ENCODE measurements at places on chromosomes 6 and 20.

DNA sequence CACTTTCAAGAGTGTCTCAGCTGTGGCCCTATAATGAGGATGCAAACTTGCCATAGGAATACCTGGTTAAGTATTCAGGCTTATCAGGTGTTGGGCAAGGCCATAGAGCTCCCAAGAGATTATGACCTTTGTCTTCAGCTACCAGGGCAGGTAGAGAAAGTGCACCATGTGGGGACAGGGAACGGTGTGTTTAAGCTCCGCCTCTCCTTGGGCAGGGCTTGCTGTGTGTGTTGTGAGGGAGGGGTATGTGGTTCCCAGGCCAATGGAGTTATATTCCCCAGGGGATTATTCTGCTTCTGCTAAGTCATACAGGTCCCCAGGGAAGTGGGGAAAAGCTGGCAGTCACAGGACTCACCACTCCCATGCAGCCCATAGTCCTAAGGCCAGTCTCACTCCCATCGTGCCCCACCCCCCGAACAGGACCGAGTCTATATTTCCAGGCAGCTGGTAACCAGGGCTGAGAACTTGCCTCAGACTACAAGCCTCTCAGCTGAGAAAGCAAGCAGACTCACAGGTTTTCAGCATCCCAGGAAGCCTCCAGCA, 660.2 kb downstream of the HTR1B start:
- DNase-seq, result no peak

- DNase-seq, result no peak
Observed at GRCh38 chr6:3328796-3329195, 70.0 kb downstream of the PSMG4 start.

DNA sequence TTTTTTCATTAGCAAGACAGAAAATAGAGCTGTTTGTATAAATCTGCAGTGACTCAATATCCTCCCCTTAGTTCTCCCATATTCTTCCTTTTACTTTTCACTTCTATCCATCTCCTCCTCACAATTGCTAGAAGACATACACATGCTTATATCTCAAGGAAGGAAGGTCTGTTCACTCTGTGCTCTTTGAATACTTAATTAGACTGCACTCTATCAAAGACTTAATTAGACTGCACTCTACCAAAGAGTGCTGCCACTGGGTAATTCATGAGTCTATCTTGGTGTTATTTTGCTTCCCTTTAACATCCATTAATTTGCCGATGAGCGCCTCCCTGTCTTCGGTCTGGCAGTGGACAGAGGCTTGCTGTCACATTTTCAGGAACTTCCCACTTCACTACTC, 241.9 kb downstream of the ADGB start:
- no peak for DNase-seq

DNA sequence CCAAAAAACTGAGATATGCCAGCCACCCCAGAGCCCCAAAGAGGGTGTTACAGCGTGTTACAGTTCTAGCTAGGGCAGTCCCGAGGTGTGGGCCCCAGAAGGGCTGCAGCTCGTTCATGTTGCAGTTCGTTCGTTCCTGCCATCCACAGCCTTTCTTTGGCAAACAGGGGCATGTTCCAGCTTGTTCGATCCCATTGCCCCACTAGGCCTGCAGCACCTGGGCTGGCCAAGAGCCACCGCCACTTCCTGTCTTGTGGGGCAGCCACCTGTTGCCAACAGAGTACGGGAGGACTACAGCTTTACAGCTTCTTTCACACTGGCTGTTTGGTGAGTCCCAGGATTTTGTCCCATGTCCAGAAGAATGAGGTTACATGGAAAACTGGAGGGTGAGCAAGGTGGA, 198.1 kb downstream of the MMUT start:
- DNase-seq, result no peak

- DNase-seq, result no peak
Observed at GRCh38 chr20:13814672-13815071, 29.8 kb downstream of the NDUFAF5 start.

DNA sequence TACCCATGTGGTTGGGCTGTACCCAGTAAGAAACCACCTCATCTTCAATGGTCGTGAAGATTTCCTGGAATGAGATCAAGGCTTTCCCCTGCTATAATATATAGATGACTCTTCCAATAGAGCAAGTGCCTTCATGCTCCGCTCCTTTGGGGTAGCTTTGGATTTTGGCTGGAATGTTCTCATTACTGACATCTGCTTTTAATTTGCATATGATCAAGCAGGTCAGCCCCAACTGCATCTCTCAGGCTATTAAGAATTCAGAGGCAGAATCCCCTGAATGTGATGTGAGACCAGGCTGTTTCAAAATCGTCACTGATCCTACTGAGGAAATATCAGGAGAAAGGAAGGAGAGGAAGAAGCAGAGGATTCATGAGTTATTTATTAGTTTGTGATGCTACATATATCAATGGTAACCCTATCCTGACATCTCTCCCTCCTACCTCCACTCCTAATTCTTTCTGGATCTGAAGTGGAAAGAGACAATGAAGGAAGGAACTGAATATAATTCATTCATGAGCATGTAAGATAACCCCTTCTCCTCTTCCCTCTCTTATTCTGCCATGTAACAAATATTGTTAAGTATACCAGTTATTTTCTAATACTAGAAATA, 47.6 kb upstream of the FUCA2 start:
- no peak for DNase-seq

DNA sequence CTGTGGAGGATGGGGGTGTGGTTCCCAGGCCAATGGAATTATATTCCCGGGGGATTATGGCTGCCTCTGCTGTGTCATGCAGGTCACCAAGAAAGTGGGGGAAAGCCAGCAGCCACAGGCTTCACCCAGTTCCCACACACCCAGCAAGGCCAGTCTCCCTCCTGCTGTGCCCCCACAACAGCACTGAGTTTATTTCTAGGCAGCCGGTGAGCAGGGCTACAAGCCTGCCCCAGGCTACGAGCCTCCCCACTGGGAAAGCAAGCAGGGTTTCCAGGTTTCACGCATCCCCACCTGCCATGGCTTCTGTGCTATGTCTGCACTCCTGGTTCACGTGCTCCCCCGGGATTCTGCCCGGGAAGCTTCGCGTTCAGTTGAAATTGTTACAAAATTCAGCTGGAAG, 72.6 kb downstream of the ERMARD start:
- no peak for DNase-seq

DNA sequence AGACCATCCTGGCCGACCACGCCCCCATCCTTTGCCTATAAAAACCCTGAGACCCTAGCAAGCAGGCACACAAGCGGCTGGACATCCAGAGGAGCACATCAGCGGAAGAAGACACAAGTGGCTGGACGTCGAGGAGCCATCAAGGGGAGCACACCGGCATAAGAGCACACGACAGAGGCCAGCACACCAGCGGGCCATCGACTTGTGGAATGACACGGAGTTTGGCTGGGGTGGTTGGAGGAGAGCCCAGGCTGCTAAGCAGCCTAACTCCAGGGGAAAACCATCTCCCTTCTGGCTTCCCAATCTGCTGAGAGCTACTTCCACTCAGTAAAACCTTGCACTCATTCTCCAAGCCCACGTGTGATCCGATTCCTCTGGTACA, 44.8 kb upstream of the BCLAF1 start:
- DNase-seq, result no peak

DNA sequence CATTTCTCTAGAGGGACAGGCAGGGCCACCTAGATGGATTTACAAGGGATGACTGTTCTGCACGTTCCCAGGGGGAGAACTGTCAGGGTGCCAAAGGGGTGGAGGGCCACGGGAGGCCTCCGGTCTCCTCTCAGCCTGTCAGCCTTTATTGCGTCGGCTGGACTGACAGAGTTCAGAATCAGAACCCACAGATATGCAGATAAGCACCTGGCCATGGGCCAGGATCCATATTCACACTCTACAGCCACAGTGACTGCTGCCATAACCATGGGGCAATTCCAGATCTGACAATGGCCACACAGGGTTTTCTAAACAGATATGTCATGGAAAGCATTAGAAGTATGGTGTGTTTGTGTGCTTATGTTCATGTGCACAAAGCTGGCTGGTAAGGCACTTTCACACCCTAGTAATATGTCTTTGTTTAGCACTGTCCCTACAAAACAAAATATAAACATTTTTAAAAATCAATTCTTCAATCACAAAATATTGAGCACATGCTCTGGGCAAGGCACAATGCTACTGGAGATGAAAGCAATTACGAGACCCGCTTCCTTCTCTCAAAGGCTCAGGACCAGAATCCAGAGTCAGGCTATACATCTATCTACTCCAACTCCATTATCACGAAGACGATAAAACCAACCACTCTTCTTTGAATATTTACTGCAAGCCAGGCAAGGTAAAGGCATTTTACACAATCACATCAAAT, 29.1 kb downstream of the TRAM2 start:
- peak; percentile 43 for DNase-seq

- no peak for DNase-seq
Observed at GRCh38 chr6:119749335-119749734, 399.8 kb upstream of the MAN1A1 start.

DNA sequence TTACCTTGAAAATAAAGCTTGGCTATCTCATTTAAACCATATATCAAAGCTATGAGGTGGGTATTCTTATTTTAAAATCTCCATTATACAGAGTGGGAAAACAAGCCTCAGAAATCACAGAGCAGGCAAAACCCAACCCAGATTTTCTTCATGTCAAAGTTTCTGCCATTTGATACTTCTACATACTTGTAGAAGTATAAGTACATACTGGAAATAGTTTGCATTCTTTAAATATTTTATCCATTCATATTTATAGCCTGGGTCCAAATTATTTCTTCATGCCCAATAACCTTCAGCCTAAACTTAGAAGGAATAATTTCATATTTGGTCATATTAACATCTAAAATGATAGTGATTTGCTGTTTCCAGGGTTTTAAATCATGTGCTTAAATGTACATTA, 61.8 kb downstream of the MLIP start:
- DNase-seq, result no peak

- no peak for DNase-seq
Observed at GRCh38 chr6:63672582-63673129, 37.1 kb downstream of the PHF3 start.

GRCh38 chr6:291204-291696, 1.0 kb upstream of the DUSP22 start:
- DNase-seq, result no peak

- no peak for DNase-seq
Observed at GRCh38 chr6:130426066-130426721, 60.4 kb downstream of the TMEM200A start.

- no peak for DNase-seq
Observed at GRCh38 chr6:23875006-23875405, 251.0 kb upstream of the NRSN1 start.

GRCh38 chr20:19652591-19653026, 105.4 kb upstream of the RIN2 start:
- peak; percentile 29 for DNase-seq

DNA sequence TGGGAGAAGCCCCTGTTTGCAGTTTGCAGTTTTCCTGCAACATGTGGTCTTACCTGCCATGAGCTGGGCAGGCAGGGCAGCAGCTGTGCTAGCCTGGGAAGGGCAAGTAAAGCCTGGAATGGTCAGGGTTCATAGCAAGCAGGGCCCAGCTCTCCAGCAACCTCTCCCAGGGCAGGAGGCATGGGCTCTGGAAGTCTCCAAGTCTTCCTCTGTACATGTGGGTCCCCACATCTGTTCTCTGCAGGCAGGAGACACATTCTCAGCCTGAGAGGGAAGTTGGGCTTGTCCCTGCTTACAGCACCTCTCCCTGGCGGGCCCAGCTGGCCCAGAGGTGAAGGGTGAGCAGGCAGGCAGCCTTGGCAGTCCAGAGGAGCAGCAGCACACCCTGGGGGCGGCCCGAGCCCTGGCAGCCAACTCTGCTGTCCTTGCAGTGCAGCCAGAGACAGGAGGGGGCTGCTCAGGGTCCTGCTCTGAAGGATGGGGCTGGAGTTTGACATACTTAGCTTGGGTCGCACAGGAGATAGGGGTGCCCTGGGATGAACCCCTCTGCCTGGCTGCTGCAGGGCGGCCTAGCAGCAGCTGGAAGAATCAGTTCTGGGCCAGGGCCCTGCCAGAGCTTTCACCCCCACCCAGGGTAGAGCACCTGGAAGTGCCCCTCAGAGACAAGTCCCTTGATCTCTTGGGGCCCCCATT, 176.0 kb downstream of the MRPL14 start:
- peak; percentile 67 for DNase-seq

GRCh38 chr6:169571123-169571962, 130.5 kb downstream of the WDR27 start:
- no peak for DNase-seq

GRCh38 chr6:41767112-41767833, 12.4 kb downstream of the FRS3 start:
- DNase-seq, result peak; percentile 55

DNA sequence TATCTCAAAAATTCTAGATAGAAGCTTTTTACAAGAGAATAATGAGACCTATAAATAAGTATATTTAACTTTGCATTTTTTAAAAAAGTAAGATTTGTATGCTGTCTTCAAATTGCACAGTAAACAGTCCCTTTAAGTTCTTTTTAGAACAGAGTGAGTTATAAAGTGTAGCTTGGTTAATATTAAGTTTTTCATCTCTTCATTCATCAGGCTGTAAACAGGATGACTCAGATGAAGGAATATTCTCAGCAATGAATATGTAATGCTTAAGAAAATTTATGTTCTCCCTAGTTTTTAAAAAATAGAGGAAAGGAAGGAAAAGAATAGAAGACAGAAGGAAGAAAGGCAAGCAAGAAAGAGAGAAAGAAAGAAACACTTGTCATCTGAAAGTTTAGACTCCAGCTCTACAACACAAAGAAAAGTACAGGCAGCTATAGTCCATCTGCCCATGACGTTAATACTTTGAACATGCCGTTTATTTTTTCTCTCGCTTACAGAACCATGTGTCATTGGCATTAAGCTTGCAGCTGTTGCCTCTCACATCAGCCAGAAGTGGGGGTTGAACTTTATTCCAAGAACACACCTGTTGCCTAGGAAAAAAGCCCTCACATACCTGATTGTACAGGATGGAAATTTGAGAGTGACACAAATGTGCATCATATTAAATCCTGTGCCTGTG, 36.1 kb downstream of the CAP2 start:
- no peak for DNase-seq

GRCh38 chr6:12297363-12298016, 7.3 kb downstream of the EDN1 start:
- DNase-seq, result no peak

GRCh38 chr20:47708953-47709833, 76.1 kb downstream of the SULF2 start:
- no peak for DNase-seq

GRCh38 chr20:21571841-21572690, 58.2 kb upstream of the NKX2-2 start:
- DNase-seq, result no peak

- DNase-seq, result no peak
Observed at GRCh38 chr6:18506382-18507017, 119.3 kb downstream of the RNF144B start.

GRCh38 chr20:48850257-48850976, 22.6 kb upstream of the PREX1 start:
- no peak for DNase-seq

Measured in mucosa of gallbladder (tissue), 1 donor.